ENCODE measurements at places on chromosomes 4 and X.
A peak's percentile ranks its signal among the peaks of the same experiment; 100 is the strongest.

DNA sequence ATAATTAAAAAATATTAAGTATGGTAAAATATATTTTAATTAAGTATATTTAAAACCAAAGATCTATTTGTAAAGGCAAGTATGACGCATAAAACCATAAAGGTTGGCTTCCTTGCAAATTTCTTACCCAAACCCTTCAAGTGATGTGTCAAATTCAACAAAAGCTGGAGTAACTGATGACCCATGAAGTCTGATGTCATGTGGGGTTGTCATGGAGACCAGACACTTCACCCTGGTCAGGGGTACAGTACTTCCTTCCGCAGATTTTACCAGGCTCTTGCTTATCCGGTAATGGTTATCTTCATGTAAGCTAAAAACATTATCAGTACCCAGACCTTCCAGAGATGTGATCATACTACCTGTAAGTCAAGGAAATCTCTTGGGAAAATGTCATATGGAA, 170.1 kb downstream of the WDFY3 start:
- DNase-seq: no peak

- DNase-seq: no peak
Measured at GRCh38 chrX:55056820-55057674, 17.8 kb upstream of the PAGE2B start.

GRCh38 chr4:186260504-186261448, 5.2 kb upstream of the F11 start:
- DNase-seq: no peak

DNA sequence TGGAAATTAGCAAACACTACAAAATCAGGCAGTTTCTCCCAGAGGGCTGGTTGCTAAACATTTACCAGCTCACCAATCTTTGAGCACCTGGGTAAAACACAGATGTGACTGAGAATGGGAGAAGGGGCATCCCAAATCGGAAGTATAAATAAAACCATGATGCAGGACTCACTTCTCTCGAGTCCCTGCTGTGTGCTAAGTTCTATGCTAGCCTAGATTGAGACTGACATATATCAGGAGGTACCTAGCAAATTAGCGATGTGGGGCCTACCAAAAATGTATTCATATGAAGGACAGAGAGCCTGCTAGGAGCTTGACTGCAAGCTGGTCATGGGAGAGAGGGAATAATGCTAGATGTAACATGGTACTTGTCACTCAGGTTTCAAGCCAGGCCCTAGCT, 171.9 kb upstream of the PGRMC2 start:
- DNase-seq: no peak

- DNase-seq: no peak
Measured at GRCh38 chrX:14362721-14363120, 166.6 kb upstream of the GLRA2 start.

DNA sequence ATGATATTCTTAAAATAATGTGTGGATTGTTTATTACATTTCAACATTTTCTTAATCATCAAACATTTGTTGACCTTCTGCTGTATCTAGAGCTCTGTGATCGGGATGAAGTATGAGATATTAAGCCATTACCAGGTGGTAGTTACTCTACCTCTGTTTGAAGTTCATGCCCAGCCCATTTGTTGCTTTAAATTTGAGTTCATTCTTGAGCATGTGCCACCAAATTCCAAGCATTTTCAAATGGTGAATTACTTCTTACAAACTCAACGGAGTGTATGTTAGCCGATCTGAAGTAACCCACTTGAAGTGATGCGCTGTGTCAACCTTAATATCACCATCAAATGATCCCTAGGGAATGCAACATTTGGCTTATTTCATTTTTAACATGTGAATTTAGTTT, 7.3 kb upstream of the DTHD1 start:
- DNase-seq: no peak

DNA sequence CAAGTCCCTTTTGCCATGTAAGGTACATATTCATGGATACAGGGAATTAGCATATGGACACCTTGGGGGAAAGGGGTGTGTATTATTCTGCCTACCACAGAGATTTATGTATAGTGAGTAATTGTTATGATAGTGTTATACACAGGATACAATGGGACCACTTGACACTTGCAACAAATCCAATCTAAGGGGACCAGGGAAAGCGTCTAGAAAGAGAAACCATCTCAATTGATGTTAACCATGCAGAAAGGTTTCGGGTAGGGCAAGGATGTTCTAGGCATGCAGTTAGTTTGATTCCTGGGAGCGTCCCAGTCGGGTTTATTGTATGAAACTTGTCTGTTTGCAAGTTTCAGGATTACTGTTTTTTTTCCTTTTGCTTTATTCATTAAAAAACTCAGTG, 34.2 kb downstream of the MMRN1 start:
- no peak for DNase-seq

- DNase-seq: peak; percentile 37
Measured at GRCh38 chr4:83219344-83220331, 65.0 kb downstream of the COQ2 start.

- DNase-seq: no peak
Measured at GRCh38 chr4:106299977-106300376, 16.0 kb downstream of the TBCK start.

DNA sequence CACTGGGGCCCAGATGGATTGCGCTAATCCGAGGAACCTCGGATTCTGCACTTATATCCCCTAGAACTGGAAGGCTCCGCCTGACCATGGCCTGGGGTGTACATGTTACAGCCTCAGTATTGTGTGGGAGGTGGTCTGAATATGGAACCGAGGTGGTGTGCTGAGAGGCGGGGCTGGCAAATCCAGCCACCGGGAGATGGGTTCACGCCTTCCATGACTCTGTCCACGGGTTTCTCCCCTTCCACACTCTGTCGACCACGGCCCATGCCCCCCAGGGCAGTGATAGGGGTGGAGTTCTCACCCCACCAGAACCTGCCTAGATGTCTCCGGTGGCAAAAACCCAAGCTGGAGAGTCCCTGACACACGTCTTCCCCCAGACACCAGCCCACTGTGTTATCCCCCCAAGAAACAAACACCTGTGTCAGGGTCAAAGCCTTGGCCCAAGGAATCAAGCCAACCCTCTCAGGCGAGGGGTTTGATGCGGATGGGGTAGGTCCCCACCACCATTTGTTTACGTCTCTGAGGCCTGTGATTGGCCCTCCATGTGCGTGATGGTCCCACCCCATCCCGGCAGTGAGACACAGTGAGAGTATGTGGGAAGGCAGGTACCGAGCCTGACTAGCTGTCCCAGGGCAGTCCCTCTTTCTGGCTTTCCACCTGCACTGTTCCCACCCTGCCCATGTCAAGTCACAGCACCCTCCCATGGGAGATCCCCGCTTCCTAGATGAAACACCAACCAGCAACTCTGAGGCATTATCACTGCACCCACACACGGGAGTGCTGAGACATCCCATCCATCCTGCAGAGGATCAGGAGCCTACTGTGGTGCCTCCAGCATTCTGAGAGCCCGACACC, 6.6 kb upstream of the LOC101059915 start:
- DNase-seq: no peak

DNA sequence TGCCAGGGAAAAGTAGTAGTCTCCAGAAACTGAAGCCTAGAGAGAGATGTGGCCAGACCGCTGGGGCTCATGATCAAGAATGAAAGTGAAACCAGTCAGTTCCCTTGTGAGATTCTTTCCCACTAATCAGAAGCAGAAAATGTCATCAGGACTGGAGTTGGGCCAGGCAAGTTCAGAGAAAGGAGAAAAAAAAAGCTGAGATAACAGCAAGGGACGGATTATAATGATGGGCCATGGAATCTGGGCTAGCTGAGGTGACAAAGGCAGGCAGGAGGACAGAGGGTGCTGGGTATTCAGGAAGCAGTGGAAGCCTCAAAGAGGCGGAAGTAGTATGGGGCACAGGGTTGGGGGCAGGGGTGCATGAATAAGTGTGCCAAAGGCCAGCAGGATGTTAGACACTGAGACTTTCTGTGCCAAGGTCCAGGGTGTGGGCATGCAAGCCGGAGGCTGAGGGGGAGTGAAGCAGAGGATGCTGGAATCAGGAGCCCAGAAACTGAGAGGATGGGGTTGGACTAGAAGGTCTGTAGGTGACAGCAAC, 2.5 kb downstream of the CXorf38 start:
- peak; percentile 21 for DNase-seq

DNA sequence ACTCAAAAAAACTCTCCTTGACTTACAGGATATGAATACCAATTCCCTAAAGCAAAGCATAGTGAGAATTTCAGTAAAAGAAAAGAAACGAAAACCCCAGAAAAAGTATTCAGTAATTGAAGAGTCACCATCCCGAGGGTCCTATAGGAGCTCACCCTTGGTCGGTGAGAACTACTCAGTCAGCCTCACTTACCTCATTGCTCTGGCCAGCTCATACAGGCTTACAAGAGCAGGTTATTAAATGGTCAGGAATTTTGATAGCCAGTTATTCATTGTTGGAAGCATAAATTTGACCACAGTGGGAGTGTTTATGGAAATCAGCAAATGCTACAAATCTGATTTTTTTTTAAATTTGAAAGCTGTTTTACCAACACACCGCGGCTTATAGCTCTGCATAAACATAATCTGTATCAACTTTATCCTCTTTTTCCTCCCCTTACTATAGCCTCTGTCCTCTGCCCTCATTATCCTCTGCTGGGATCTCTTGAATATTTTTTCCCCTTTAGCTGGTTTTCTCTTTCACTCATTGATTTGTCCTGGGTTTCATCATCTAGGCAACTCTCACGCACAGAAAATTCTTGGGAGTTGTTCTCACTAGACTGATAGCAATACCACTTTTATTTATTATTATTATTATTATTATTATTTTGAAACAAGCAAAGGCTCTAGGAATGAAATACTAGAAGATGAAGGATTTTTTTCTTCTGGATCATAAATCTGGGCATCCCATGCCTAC, 11.0 kb upstream of the CXCL2 start:
- DNase-seq: no peak

DNA sequence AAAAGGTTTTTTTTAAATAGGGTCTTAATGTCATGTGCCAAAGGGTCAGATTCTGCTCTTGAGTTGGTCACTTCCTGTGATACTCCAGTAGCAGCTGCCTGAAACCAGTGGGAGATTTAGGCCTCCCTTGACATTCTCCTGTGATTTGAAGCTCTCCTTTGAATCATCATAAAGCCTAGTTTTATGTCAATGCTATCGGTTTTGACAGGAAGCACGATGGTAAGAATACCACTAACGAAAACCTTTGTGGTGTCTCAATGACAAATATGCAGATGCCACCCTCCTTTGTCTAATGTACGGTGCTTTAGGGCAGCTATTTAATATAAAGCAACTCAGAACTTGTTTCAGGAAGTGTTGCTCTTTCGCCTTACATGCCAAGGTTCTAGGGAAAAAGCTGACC, 44.2 kb downstream of the CCNI start:
- DNase-seq: no peak

GRCh38 chr4:177118596-177118995, 191.1 kb upstream of the NEIL3 start:
- DNase-seq: no peak

GRCh38 chr4:52588771-52589591, 70.1 kb downstream of the USP46 start:
- no peak for DNase-seq

- no peak for DNase-seq
Measured at GRCh38 chr4:14744346-14744745, 257.9 kb upstream of the CPEB2 start.

- DNase-seq: no peak
Measured at GRCh38 chrX:147910607-147911006, 1.1 kb upstream of the FMR1 start.

DNA sequence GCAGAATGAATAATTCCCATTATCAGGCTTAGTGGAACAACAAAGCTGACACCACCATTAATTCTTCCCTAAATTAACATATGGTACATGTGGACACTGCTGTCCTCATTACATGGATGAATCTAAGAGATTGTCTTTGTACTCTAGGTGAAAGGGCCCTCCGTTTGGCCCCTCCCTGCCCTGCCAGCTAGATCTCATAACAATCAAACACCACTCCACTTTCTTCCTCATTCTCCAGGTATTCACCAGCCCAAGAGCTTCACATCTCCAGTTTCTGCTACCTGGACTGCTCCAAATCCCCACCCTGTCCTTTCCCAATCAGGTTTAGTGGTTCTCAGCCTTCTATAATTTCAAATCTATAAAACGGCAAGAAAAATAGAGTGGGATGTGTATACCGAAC, 3.8 kb downstream of the HSD17B11 start:
- no peak for DNase-seq

DNA sequence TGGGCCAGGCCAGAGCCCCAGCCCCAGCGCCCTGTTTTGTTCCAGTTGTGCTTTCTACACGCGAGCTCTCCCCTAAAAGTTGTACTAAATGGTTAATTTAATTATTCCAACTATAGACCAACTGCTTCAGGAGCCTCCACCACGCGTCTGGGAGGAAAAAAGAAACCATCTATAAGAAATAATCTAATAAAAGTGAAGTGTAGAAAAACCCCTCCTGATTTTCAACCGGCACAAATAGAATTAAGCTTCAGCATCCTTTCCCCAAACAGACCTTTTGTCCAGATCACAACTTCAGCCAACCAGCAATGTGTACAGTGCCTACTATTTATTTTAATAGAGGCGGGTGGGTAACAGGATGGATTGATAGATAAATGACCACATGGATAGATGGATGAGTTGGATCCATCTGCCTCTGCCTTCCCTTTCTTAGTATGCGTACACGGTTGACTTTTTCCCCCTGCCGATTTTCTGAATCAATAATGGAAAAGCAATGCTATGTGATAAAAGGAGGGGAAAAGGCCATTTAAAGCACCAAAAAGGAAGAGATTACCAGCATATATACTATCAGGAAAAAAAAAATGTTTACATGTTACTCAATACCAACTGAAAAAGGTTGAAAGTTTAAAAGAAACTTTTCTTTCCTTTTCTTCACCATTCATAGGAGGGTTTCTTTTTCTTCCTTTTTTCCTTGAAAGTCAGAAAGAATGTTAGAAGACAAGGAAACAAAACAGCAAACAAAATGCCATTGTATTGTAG, 3.7 kb upstream of the PHOX2B start:
- no peak for DNase-seq

GRCh38 chr4:12118651-12119213, 690.0 kb upstream of the HS3ST1 start:
- no peak for DNase-seq

- no peak for DNase-seq
Measured at GRCh38 chr4:153227469-153228075, 23.3 kb downstream of the TRIM2 start.

DNA sequence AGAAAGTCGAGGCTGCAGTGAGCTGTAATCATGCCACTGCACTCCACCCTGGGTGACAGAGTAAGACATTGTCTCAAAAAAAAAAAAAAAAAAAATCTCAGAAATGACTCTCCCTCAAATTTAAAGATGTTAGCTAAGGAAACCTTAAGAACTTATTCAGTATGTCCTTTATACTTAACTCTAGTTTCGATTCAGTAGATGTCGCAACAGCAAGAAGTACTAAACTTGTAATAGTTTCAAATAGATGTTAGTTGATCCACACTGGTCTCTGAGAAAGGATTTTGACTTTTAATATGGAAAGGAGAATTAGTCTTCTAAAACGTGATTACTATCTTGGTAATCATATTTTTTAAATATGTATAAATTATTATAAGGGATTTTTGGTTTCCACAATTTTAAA, 29.6 kb downstream of the NKX3-2 start:
- no peak for DNase-seq

DNA sequence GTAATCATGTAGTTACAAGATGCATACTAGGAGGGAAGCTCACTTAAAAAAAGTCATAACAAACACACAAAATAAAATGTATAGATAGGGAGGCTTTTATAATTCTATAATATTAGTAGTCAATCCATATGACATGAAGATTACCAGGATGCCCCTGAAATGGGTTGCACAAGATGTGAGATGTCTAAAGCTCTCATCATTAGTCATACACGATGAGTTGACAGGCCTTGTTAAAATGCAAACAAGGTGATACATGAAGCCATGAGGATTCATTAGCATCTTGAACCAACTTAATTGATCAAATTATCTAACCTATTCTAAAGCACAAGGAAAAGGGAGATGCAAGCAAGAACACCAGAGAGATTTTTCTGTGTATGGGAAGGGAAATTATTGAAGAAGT, 470.2 kb downstream of the IQCM start:
- DNase-seq: no peak
